ENCODE measurements at places on chromosomes 5 and 9.

GRCh38 chr5:6961123-6961522 lies 247.9 kb downstream of the TENT4A start:
- no peak for DNase-seq

DNA sequence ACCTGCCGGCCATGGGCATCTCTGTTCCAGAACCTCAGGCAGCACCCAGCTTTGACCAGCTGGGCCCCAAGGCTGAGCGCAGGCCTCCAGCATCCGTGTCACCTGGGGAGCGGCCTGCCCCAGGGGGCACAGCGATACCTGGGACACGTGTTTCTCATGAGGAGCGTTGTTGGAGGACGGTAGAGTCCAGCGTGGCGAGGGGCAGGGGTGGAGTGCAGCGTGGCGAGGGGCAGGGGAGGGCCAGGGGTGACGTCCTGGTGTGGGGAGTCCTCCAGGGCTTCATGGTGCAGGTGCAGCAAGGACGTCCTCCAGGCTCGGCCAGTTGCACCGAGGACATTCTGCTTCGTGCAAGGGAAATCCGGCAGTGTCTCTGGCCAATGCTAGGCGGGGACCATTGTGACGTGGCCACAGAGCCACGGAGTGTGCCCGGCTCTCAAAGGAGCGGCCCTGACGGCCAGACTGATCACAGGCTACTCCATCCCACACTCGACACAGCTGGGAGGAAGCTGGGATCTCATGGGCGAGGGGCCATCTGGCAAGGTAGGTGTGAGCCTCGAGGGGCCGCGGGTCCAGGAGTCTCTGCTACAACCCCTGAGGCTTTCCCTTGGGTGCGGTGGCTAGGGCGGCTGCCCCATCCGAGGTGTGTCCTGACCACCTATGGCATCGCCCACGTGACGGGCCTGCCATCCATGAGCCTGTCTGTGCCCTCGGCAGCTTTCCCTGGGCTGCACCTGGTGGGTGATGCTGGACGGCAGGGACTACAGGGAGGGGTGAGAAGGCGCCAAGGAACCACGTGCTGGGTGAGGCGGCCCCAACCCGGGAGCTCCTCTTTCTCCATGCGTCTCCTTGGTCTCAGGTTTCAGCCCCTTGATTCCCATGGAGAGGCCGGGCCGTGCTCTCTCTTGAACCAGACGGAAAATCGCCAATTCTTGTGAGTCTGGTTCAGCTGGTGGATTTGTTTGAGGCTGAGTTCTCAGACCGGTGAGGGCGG lies 33.8 kb downstream of the SLC9A3 start:
- DNase-seq, result no peak

DNA sequence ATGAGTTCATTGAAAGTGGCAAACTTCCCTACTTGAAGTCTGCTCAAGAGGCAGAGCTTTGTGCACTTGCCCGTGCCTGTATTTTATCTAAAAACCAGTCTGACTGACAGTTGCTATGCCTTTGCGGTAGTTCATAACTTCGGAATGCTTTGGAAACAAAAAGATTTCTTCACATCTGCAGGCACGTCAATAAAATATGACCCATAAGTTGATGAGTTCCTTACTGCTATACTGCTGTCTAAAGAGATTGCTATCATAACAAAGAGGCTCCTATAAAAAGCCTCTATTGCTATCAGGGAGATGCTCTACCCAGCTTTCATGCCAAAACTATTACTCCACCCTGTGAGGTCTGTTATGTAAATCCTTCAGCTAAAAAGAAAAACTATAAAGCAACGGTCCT lies 25.4 kb upstream of the RNF20 start:
- DNase-seq, result peak; percentile 29

DNA sequence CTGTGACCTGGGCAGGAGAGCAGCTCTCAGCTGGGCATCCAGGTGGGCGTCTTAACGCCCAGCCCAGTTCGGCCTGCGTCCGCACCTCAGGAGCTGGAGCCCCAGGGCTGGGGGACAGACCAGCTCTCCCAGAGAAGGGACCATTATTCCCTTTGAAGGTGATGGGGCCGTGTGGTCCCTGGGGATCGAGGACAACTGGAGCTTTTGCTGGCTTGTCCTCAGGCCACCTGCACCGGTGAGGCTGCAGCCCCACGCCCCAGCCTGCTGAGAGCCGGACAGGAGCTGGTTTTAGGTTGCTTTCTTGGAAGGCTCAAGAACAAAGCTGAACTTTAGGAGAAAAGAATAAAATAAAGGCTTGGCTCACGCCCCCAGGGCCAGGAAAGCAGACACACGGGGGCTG lies 40.9 kb downstream of the NACC2 start:
- DNase-seq, result no peak

GRCh38 chr5:124701016-124701415 lies 45.4 kb downstream of the ZNF608 start:
- DNase-seq, result no peak

DNA sequence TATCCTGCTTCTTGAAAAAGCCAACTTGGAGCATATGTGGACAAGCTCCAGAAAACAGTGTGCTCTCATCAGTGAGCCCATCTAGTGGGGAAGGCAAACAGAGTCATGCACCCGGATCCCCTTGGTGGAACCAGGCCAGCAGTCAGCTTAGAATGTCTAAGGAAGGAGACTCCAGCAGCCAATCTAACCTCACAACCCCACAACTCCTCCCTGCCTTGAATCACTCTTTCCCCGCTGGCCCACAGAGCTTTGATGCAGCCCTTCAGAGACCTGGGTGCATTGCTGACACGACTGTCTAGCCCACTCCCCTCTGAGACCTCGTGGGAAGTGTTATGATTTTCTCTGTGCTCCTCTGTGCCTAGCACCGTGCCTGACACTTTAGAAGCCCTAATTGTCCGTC lies 623.7 kb downstream of the BNC2 start:
- no peak for DNase-seq

DNA sequence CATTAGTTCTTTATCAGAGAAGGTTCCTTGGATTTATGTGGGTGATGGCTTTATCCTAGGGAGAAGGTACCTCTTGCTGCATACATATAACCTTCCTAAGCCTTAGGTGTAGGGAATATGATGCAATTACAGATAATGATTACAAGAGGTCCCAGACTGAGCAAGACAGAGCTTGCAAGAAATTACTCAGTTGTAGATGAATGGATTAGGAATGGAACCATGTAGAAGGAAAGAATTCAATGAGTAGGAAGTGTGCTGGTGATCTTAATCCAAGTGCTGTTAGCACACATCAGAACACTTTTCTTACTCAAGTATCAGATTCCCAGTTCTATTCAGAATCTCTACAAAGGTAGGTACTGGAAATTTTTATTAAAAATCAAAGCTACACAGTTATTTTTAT lies 2.5 kb downstream of the OR13F1 start:
- no peak for DNase-seq

DNA sequence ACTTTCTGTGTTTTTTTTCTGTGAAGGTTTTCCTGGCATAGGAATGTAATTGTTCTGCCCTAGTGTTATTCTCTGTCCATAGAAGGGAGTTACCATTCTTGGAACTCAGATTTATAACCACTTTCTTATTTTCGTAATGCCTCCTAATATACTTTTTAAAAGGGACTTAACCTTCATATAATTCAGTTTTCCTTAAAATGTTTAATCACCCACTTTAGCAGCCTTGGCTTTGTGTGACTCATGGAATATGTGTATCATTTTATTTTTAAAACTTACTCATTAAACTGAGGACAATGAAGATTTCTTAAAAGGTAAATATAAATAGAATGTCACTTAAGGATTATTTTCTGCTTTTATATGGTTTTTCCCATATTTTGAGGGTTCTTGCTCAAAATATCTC lies 50.0 kb downstream of the RAI14 start:
- no peak for DNase-seq

- no peak for DNase-seq
Measured at GRCh38 chr9:134705786-134706185, 64.2 kb downstream of the COL5A1 start.

- DNase-seq, result no peak
Measured at GRCh38 chr5:13943676-13944075, 812 bp downstream of the DNAH5 start.

- DNase-seq, result no peak
Measured at GRCh38 chr5:173835131-173835530, 53.0 kb upstream of the CPEB4 start.

DNA sequence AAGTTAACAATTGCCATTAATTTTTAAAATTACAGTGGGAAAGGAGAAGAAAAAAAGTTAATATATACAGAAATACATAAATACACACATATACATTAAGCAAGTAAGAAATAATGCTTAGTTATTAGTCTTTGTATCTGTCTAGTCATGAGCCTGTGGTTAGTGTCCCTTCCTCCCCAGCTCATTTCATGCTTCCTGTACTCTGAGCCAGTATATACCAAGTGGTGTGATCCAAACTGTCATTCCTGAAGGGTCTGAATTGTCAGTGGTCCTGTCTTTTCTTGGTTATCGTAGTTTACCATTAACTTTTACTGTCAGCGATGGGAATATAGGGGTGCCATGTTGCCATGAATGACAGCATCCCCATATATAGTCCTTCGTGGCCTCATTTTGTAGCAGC lies 24.2 kb upstream of the STOM start:
- no peak for DNase-seq

- no peak for DNase-seq
Measured at GRCh38 chr9:100989731-100990130, 38.8 kb upstream of the PLPPR1 start.

- DNase-seq, result no peak
Measured at GRCh38 chr9:73031350-73031749, 78.5 kb upstream of the ALDH1A1 start.

DNA sequence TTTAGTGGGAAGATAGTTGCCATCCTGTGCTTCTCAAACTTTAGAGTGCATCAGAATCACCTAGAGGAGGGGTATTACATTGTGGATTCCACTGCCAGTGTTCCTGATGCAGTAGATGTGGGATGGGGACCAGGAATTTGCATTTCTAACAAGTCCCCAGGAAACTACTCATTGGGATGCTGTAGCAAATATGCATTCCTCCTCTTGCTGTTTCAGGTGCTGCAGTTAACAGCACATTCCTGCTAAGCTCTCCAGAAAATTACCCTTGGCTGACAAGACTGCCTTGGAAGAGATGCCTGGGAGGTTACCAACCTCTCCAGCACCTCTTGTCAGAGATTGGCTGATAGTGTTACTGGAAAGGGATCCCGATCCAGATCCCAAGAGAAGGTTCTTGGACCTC lies 270.5 kb downstream of the OSTF1 start:
- no peak for DNase-seq

DNA sequence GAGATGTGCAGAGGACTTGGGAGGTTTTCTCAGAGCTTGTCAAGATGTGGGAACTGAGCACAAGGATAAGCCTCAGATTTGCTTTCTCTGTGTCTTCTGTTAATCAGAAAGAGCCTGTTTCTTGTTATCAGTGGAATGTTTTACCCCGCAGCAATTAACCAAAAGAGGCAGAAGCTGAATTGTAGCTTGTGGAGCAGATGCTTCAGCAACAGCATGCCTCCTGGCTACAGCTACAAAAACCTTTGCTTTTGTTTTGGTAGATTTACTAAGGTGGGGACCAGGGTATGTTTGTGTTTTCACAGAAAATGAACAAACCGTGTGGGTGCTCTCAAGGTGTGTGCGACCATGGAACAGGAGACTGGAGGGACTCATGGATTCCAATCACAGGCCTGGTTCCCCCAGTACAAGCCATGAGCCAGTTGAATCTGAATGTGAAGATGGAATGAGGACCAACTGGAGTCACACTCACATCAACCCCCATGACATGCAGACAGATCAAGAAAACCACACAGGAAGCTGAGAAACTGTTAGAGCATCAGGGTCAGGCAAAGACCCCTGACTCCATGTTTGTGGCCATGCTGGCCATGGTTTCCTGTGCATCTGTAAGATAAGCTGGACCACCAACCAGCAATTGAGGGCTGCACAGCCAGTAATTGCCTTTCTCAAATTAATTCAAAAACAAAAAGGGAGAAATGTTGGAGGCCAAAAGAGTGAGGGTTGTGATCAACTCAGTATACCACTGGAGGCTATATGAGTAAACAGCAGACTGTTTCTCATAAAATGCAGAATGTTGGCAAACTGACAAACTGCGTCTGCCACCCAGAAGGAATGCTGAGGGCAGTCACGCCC lies 6.9 kb downstream of the UGT3A2 start:
- DNase-seq, result no peak

- no peak for DNase-seq
Measured at GRCh38 chr9:70085241-70085640, 41.6 kb downstream of the MAMDC2 start.

DNA sequence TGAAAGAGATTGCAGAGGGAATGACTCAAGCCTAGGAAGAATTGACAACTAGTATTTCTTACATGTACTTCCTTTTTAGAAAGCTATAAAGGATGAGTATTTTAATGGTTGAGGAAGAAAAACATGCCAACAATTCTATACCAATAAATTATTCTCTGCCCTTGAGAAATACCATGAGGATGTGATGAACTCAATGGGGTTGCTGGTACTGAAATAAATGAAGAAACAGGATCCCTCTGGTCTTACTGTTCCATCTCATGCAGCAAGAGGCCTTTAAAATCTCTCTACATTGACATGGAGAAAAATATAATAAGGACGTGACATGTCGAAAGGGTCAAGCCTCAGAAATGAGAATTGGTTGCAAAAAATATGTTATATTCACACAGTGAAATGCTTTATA lies 477.3 kb downstream of the GABRG2 start:
- no peak for DNase-seq

DNA sequence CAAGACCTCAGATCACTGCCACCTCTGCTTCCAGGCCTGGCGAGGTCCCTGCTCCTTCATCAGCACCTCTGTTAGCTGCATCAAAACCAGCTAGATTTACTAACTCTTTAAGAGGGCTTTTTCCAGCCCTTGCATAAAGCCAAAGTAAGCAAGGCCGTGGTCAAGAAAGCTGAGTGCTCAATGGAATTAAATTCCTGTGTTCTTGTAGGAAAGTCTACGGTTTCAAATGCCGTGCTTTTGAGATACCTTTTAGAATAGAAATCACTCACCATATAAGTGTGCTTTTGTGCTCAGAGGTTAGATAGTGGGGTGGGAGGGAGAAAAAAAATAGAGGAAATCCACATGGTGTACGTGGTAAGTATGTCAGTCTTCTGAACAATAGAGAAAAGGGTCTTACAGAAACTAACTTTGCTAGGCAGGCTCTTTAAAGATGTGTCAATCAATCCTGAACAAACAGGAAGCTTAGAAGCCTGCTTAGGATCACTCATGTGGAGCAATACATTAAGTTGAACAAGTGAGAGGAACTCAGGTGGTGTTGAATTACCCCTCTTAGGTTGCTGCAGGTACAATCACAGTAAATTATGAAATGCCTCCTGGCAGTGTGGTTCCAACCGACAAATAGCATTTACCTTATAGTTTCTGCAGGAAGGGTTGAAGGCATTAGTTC lies 79.7 kb downstream of the SEMA6A start:
- DNase-seq, result no peak

DNA sequence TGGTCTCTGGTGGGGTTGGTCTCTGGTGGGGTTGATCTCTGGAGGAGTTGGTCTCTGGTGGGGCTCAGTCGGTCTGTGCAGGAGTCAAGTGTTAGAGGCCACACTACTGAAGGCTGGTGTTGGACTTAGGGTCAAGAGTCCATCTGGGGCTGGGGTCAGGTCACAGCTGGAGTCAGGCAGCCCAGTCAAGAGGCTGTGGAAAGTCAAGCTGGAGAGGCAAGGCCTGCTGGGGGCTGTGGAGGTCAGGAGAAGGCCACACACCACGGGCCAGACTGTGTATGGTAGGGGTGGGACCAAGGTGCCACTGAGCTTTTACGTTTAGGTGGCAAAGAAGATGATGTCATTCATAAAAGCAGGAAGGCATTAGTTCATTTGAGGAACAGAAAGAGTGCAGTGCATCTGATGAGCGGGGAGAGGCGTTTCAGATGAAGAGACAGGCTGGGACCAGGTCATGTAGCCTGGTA lies 16.7 kb upstream of the CD74 start:
- DNase-seq, result no peak

All from cerebellar cortex (tissue), 1 donor.